Nephron progenitor cell (in vitro differentiated cells): ENCODE measurements at places on chromosomes 11 and 22.

DNA sequence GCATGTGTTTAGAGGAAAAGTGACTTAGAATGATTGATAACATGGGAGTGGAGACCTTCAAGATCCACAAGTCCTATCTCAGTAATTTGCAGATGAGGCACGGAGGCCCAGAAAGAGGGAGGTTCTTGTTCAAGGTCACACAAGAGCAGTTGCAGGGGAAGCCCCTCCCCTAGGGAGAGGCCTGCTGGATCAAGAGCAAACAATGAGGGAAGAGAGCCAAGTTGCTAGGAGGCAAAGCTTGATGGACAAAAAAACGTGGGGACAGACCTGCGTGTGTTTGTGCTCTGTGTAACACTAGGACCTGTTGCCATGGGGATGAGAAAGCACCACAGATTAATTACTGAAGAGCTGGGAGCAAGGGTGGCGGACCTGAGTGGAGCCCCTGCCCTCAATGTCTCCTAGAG is 6.4 kb upstream of the MFRP start:
- DNase-seq = no peak

- peak; percentile 67 for DNase-seq
Observed at GRCh38 chr11:46537537-46538295, 56.1 kb downstream of the AMBRA1 start.

DNA sequence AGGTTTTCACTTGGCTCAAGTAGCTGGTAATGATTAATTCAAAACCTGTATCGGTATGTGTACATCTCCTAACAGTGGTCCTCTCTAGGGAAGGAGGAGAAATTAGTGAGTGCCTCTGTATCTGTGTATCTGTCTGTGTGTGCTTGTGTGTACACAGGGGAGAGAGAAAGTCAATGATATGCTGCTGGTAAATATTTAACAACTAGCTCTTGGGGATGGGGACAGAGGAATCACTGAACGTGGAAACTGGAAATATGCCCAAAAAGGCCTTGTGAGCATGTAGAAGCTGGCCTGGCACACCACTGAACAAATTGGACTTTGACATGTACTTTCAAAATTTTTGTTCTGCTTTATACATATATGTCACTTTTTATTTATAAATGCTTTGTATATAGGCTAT is 214.0 kb upstream of the SYN3 start:
- no peak for DNase-seq

DNA sequence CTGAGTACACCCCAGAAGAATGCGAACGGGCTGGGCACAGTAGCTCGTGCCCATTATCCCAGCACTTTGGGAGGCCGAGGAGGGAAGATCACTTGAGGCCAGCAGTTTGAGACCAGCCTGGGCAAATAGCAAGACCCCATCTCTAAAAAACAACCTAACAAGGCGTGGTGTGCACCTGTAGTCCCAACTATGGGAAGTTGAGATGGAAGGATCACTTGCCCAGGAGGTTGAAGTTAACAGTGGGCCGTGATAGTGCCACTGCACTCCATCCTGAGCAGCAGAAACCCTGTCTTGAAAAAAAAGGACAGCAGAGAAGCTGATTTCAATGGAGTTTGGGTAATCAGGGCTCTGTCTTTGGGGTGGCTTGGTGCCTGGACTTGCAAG is 3.3 kb downstream of the RPLP2 start:
- DNase-seq = no peak

- DNase-seq = no peak
Observed at GRCh38 chr11:57512646-57513451, 2.7 kb downstream of the SLC43A1 start.

DNA sequence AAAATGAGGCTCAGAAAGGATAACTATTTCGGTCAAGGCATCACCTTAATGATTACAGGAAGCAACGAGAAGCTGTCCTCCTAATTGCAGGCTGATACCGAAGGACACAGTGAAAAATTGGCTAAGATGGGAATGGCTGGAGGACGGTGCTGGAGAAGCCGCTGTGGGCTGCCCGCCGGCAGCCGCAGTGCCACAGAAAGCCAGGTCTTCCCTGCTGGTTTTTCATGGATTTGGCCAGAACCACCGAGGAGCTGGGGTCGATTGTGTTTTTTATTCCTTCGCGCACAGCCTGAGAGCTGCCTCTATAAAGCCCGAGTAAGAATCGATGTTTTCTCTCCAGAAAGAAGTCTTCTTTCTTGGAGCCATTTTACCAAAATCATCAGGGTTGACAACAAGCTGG is 1484.2 kb downstream of the BRD1 start:
- no peak for DNase-seq

- no peak for DNase-seq
Observed at GRCh38 chr11:66739983-66740382, 11.0 kb upstream of the SPTBN2 start.

- no peak for DNase-seq
Observed at GRCh38 chr11:18367431-18367830, 26.9 kb upstream of the LDHA start.

GRCh38 chr11:113178381-113179070 is 135.9 kb upstream of the TTC12 start:
- no peak for DNase-seq

DNA sequence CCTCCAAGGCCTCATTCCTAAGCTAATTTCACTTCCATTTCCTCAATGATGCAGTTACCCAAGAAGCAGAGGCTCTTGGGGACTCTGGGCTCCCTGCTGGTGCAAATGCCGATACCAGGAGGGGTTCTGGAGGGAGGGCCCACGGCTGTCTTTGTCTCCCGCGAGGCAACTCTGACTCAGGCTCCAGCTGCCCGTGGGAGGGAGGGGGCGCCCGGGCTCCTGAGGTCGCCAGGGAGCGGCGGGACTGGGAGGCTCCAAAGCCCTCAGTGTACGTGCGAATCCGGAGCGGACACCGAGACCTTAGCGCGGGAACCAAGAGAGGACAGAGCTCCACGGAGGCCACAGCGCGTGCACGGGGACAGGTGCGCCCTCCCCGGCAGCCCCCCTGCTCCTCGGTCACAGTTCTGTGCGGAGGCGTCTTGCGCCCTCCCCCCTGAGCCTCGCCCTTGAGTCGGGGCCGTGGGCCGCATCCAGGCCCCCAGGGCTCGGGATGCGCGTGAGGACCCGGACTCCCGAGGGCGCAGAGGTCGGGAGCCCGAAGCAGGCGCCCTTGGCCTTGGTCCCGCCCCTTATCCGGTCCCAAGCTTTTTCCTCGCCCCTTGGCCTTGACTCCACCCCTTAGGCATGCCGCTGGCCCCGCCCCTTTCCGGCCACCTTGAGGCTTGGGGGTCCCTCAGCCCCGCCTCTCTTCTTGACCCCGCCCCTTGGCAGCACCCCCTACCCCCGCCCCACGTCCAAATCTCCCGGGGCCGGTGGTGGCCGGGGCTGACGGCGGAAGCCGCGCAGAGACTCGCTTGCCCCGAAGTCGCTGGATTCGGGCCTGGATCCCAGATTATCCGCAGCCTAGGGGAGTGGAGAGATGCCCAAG is 4.7 kb upstream of the SHISA8 start:
- peak; percentile 90 for DNase-seq

- no peak for DNase-seq
Observed at GRCh38 chr11:120606211-120607010, 94.9 kb downstream of the GRIK4 start.

DNA sequence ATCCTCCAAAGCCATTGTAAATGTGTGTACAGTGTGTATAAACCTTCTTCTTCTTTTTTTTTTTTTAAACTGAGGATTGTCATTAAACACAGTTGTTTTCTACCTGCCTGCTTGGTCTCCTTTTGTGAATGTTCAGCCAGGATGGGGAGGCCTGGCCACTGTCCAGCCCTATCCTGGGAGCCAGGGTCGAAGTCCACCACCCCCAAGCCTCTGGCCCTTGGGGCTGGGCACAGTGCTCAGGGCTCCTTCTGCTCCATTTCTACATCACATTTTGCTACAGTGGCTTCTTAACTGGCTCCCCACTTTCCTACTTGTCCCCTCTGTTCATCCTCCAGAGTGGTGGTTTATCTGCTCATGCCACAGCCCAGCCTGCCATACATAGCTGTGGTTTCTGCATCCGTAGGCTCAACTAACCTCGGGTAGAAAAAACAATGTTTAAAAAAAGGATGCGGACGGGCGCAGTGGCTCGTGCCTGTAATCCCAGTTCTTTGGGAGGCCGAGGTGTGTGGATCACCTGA is 2.5 kb upstream of the SMARCB1 start:
- no peak for DNase-seq

- no peak for DNase-seq
Observed at GRCh38 chr11:117470576-117470975, 142.9 kb downstream of the CEP164 start.

- DNase-seq = no peak
Observed at GRCh38 chr11:73317373-73317772, 9.3 kb downstream of the ARHGEF17 start.
